NCI-H524 (cell line): ENCODE measurements at places on chromosomes 2 and 18.

GRCh38 chr2:214481204-214481603 lies 70.3 kb downstream of the VWC2L start:
- DNase-seq: peak; percentile 70

GRCh38 chr2:69955029-69955428 lies 6.4 kb downstream of the ASPRV1 start:
- DNase-seq: no peak

- DNase-seq: no peak
Measured at GRCh38 chr18:13017247-13017875, 26.2 kb downstream of the CEP192 start.

DNA sequence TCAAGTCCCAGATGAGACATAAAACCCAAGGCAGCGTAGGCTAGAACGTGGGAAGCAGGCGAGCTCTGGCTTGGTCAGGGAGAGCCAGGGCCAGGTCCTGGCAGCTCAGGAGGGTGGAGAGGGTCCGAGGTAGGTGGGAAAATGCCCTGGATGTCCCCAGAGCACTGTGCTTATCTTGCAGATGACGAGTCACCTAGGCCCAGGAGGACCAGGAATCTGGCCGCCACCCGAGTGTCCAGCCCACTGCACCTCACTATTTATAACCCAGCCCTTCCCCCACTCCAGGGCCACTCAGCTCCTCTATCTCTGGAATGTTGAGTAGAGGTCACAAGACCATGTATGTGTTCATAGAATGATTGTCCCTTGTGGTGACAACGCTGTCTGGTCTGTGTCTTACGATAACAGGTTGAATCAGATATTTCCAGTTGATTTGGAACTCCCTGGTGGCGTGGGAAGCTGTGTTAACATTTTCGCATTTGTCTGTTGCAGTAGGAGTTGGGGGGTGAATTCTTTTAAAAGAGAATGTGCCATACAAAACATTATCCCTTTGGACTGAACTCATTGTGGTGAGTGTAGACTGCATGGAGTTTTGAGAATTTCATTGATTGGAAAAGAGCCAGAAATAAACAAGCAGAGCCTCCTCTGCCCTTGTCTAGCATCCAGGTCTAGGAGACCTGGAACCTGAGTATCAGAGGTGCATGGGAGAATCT lies 47.5 kb downstream of the EMILIN2 start:
- DNase-seq: no peak

DNA sequence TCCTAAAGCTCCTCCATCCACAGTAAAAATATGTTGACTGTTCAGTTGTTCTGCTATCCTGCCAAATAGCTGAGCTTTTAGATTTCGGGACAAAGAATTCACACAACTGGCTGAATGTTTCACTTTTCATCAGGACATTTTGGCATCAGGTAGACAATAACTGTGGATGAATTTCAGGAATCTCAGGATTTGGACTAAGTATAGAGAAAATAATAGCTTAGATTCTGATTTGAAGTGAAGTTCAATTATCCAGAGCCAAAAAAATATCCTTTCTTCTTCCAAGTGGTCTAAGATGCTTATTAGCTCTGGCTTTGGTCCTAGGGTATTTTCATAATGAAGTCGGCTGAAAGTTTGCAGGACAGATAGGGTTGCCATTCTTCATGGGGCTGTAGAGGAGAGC lies 16.1 kb downstream of the KCNE4 start:
- DNase-seq: no peak

- no peak for DNase-seq
Measured at GRCh38 chr2:36858551-36859365, 107.6 kb downstream of the STRN start.

- no peak for DNase-seq
Measured at GRCh38 chr18:32624182-32624723, 148.6 kb downstream of the KLHL14 start.

GRCh38 chr2:127355407-127356008 lies 32.3 kb downstream of the MAP3K2 start:
- no peak for DNase-seq

DNA sequence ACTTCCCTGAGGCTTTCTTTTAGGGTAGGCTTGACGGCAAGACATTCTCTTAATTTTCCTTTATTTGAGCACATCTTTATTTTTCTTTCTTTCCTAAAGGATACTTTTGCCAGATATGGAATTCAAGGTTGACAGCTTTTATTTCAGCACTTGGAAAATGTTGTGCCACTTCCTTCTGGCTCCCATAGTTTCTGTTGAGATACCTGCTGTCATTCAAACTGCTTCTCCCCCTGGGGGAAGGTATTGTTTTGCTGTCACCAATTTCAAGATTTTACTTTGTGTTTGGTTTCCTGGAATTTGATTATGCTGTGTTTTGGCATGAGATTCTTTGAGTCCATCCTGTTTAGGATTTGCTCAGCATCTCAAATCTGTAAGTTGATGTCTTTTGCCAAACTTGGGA lies 39.1 kb upstream of the TWIST2 start:
- DNase-seq: no peak

DNA sequence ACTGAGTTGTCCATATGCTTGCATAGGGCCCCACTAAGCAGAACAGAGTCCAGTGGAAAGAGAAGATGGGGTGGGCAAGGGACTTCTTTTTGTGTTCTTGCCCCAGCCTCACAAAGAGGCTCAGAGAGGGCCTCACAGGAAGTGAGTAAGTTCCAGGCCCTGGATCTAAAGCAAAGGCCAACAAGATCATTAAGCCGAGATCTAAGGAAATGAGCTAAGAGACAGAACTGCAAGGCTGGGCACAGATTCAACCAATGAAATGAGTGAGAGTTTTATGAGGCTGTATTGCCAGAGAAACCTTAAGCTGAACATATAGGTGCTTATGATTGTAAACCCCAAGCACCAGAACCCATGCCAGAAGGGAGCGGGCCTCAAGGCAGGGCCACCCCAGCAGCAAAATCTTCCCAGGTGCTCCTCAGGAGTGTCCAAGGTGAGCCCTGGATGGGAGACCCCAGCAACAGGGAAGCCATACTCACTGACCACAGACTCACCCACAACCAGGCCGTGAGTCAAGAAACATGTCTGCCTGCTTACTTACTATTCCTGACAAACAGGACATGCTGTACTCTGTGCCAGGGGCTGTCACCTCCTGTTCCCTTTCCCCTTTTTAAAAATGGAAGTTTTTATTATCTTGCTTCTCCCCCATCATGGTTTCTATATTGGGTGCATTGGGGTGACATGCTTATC lies 40.2 kb downstream of the SLC14A1 start:
- DNase-seq: no peak

DNA sequence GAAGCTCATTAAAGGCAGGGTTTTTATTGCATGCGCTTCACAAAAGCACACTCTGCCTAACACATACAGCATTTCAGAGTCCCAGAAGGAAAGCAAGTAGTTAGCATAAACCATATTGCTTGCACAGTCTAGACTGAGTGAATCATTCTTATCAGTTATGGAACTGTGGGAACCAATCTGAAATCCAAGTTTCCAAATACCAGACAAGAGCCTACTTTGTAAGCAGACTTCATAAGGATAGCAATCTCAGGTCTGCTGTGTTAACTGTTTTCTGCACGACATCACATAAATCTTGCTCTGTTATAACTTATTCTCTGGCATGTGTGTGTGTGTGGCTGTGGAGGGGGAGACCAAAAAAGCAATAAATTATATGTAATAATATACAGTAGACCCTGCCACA lies 608.1 kb upstream of the REG3G start:
- no peak for DNase-seq

DNA sequence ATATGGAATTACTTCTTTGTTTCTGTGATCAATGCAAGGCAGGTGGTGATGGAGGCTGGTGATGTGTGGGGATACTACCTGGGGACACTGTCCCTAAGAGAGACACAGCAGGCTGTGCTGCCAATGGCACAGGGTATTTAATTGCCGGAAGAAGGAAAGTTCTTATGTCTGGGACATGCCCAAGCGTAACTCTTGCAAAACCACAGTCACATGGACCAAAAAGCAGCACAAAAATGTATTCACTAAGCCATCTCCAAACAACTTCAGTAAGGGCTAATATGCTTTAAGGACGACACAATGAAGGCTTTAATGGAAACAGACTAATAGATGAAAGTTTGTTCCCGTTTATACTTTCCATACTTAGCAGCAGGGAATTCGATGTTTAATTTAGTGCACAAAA lies 49.7 kb upstream of the AP1S3 start:
- DNase-seq: no peak

DNA sequence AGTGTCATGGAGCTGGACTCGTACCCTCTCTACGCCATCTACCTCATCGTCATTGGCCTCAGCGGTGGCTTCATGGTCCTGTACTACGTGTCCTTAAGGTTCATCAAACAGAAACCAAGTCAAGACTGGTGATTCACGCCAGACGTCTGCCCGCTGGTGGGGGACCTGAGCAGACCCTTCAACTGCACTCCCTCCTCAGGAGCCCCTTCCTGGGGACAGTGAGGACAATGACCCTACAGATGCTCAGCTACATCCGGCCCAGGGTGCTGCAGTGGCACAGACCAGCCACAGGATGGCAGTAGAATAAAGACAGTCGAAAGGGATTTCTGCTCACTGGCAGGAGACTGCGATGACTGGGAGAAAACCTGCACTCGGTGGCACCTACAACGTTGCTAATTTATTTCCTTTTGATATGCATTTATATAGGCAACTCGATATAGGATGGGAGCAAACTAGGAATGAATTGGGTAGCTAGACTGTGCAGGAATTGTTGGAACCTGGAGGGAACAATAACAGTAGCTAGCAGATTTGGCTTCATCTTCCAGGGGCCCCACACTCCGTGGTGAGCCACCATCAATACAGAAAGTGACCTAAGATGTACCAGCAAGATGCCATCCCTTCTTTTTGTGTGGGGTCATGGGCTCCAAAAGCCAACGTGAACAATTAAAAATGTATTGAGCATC lies 39.2 kb downstream of the ABCG8 start:
- peak; percentile 6 for DNase-seq

DNA sequence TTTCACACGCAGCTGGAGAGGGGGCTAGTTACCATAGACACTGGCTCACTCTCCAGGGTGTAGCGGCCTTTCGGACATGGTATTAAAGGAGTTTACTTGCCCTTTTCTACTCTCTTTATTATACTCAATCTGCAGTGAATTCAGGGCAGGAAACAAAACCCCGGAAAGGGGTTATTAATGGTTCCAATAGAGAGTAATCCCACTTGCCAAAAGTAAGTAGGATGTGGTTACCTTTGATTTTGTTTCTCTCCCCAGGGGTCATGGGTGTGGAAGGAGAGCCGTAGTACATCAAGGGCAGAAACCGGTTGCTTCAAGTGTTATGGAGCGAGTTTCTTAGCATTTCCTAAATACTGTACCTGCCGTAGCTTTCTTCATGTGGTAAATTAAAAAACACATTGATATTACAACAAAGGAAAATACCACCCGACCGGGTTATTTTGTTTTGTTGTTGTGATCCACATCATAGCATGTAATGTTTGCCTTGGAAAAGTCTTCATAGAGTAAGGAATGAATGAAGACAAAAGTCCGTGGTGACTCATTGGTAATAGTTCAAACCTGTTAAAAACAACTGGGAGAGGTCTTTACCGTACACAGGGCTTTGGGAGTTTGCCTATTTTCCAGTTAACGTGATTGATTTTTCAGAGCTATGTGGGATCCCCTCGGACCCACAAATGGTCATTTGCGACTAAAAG lies 71.5 kb downstream of the SLC4A3 start:
- DNase-seq: no peak

DNA sequence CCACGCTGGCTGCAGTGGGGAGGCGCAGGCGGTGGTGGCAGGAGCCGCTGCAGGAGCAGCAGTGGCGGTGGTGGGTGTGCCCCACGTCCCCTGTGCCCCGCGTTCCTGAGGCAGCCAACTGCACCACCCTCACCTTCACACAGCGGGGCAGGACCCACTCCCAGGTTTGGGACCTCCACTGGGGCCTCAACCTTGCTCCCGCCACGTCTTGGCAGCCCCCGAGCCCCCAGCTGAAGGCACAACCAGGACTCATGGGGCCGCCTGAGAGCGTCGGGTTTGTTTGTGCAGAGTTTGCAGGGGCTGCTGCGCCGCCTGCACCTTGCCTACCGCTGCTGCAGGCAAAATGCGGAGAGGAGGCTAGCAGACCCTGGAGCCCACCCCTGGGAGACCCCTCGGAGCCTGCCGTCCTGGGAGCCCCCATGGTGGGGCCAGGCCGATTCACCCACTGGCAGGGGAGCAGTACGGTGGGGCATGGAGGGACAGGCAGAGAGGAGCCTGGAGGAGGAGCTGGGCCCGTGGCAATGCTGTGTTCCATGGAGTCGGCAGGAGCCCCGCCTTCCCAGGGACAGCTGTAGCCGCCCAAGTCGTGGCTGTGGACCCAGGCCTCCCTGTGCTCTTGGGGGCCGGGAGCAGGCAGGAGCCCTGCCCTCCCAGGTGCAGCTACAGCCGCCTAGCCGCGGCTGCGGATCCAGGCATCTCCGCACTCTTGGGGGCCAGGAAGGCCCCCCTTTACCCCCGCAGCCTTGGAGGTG lies 14.7 kb upstream of the EML6 start:
- peak; percentile 25 for DNase-seq

- no peak for DNase-seq
Measured at GRCh38 chr2:184339966-184340365, 258.4 kb upstream of the ZNF804A start.

DNA sequence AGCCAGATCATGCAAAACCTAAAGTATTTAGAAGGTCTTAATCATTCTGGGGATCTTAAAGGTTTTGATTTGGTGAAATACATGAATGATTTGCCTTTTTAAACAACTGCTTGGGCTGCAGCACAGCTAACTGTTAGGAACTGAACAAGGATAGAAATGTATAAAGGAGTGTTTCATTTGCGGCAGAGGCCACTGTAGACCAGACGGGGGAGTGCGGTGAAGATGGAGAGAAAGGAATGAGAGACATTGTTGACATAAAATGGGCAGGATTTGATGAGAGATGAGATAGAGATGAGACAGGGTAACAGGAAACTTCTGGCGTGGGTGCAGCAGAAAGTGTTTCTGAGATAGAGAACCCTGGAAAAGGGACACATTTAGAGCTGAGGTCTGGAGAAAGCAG lies 308.1 kb downstream of the TMX3 start:
- DNase-seq: no peak

DNA sequence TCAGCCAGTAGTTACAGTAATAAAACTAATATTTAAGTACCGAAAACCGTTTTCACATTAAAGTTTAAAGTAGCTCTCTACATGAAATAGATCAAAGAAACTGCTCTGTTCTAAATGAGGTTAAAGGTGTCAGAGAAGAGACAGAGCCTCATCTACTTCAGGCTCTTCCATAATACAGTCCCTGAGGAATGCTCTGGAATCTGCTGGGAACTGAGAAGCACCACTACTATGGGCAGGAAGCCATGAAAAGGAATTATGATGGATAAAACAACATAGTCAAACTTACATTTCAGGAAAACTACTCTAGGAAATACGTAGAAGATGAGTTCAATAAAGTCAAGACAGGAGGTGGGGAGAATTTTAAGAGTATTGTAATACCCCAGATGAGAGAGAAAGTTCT lies 60.0 kb downstream of the ROCK1 start:
- no peak for DNase-seq
